Large intestine (tissue), 12 donors: ENCODE measurements at places on chromosomes 7 and 10. TPM values are rescaled to one million over a fixed set of nuclear protein-coding genes. Genes with fewer than 3 reads are reported as not detected.

GRCh38 chr7:104857458-104858425 is 156.3 kb upstream of the KMT2E start:
- no peak for DNase-seq

DNA sequence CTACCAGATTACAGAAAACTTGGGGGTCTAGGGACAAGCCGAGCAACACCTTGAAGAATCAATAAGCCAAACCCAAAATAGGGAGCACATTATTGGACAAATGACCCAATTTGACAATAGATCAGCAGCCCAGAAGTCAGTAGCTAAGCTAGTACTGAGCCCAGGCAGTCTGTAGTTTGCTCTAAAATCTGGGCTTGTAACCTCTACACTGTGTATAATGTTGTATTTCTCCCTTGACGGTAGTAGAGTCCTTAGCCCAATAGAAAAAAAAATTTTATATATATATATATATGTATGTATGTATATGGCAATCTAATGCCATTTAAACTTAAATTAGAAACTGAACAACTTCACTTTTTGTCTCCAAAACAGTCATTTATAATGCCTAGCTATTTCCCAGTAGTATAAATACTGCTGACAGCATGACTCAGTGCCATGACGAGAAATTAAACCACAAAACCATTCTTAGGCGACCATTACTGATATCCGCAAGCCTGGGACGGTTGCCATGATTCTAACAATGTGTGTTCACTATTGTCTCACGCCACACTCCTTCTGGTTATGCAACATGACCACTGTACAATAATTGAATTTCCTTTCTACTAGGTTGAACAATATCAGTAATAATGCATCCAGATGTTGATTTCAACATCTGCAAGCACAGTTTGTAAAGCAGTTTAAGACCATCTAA is 110.5 kb downstream of the IPMK start:
- no peak for DNase-seq

GRCh38 chr10:78955206-78955605 is 113.6 kb upstream of the ZMIZ1 start:
- no peak for DNase-seq

- no peak for DNase-seq
Observed at GRCh38 chr10:9305018-9305655, 1250.6 kb downstream of the GATA3 start.

Gene CALN1
- 0.09 TPM for polyA plus RNA-seq

GRCh38 chr7:116311816-116312471 is 101.6 kb downstream of the TES start:
- no peak for DNase-seq

GRCh38 chr10:74380795-74381194 is 229.8 kb downstream of the ADK start:
- DNase-seq = no peak

Gene CUBN
- polyA plus RNA-seq = 73.9 TPM

DNA sequence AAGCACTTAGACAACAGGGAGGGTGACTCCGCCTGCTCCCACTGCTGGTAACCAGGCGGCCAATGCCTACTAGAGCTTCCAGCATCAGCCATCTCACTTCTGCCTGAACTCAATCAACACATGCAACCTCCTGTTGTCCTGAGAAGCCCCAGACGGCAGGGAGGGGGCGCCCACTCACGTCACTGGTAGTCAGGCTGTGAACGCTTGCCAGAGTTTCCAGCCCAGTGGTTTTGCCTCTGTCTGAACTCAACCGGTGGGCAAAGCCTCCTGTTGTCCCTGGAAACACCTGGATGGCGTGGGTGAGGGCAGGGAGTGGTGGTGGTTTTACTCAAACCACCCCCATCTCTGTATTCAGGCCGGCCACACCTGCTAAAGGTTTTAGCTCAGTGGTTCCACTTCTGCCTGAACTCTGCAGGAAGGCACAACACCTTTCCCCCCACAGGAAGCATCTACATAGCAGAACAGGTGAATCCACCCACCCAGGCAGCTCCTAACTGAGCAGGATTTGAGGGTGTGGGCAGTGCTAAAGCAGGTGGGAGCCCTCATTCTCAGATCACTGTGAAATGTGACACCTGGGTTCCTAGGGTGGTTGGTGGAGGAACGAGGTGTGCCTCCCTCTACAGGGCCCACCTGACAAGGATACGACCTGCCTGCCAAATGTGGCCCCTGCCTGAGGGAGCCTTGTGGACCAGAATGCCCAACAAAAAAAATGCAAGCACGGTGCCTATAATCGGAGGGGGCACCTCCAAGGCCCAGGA is 563.0 kb upstream of the SEMA3D start:
- no peak for DNase-seq

Gene GSAP
- 13.6 TPM for polyA plus RNA-seq

GRCh38 chr10:33333260-33334101 is 986 bp downstream of the NRP1 start:
- no peak for DNase-seq

Gene XRCC2
- polyA plus RNA-seq = 6.0 TPM

Gene FKBP9
- polyA plus RNA-seq = 67.8 TPM

Gene FKBP14
- polyA plus RNA-seq = 13.7 TPM

- no peak for DNase-seq
Observed at GRCh38 chr10:80270887-80271286, 18.6 kb downstream of the MAT1A start.

DNA sequence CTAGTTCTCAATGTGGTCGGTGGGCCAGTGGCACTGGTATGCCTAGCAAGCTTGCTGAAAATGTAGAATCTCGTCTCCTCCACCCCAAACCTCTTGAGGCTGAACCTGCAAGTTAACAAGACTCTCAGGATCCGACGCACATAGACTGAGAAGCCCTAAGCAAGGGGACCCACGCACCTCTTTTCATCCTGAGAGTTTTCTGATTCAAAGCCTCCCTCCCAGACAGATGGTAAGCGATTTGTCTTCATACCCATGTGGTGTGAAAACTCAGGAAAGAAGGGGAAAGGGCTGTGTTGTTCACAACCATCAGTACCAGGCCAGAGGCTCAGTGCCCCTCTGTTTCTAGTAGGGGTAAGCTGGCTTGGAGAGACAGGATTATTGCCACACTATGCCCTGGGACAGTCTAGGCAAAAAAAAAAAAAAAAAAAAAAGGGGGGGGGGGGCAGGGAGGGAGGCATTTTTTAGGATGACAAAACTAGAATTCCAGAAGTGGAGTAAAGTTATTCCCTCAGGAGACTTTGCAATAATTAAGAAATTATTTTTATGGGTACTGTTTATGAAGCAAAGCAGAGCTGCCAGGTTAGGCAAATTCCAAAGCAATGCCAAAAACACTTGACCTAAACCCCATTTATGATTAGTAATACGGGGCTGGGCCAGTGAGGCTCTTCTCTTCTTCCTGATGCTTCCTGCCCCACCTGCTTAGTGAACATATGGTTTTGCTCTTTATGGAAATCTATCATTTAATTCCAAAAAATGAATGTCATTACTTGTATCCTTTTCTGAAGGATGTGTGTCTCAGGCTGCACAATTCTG is 117.6 kb upstream of the PDLIM1 start:
- DNase-seq = no peak

- DNase-seq = no peak
Observed at GRCh38 chr10:83617692-83618545, 521.4 kb upstream of the GHITM start.
